Cerebellar nuclear complex (tissue), 1 donor: ENCODE measurements at places on chromosomes 13 and 19.

DNA sequence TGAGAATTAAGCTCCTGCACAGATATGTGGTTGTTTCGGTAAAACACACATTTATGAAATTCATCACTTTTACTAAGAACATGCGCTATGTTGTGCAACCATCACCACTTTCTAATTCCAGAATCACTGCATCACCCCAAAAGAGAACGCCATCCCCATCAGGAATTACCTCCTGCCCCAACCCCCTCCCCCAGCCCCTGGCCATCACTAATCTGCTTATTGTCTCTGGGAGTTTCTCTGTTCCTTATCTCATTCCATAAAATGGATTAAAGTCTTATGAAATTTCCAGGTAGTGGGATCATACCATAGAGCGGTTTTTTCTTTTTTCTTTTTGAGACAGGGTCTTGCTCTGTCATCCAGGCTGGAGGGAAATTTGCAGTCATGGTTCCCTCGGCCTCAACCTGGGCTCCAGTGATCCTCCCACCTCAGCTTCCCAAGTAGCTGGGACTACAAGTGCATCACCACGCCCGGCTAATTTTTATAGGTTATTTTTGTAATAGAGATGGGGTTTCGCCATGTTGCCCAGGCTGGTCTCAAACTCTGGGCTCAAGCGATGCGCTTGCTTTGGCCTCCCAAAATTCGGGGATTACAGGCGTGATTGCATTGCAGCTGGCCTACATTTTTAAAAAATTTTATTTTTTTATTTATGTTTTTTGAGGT lies 3.5 kb downstream of the ZSCAN5B start:
- no peak for DNase-seq

DNA sequence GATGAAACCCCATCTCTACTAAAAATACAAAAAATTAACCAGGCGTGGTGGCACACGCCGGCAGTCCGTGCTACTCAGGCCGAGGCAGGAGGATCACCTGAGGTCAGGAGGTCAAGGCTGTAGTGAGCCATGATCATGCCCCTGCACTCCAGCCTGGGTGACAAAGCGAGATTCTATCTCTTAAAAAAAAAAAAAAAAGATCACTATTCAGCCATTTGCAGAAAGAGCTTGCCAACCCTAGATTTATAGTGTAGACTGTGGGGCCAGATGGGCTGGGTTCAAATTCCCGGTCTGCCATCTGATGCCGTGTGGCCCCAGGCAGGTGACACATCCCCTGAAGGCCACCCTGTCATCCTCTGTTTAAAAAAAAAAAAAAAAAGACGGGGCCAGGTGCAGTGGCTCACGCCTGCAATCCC lies 28.9 kb downstream of the SMIM24 start:
- DNase-seq = no peak

DNA sequence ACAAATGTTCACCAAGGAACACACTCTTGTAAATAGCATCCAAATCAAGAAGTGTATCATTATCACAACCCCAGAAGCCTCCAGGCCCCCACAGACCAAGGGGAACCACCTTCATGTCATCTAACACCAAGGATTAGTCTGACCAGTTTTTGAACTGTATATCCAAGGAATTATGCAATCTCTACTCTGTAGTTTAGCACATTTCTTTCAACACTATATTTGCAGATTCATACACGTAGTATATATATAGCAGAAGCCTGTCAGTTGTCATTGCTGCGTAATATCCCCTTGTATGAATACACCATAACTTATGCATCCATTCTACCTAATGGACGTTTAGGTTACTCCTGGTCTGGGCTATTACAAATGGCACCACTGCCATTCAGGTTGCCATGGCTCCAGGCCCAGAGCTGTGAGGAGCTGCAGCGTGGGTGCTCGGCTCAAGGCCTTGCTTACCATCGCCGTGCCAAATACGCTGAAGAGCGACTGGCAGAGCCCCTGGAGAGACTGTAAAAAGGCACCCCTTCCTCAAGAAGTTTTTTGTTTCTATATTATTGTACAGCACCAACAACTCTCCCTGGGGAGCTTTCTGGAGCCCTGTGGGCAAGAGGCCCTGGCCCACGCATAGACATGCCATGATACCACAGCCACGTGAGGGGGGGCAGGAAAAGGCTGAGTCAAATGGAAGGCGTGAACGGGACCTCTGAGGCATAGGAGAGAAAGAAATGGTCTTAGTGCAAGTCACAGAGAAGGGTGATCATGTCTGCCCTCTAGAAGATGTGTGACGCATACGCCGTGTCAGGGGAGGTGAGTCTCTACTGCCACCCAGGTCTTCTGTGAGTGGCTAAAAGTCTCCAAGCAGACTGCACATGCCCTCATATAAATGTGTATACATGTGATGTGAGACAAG lies 10.8 kb downstream of the LATS2 start:
- no peak for DNase-seq

GRCh38 chr19:34357431-34357830 lies 7.6 kb upstream of the GPI start:
- no peak for DNase-seq

GRCh38 chr19:29858000-29858596 lies 46.3 kb downstream of the CCNE1 start:
- no peak for DNase-seq

DNA sequence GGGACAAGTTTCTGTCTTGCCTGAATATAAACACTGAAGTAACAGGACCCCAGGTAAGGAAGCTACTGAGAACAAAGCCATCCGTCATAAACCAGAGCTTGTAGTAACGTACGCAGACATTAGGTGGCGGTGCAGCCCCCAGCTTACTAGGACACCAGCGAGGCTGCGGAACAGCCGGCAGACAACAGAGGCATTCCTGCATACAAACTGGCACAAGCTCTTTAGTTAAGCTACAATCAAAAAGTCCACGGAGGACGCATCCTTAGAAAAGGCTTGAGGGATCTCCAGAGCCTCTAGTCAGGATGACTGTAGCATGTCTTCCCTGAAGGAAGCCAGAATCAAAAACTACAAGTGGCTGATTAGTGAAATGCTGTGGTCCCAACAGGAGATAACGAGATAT lies 26.2 kb downstream of the ZNF160 start:
- peak; percentile 42 for DNase-seq

DNA sequence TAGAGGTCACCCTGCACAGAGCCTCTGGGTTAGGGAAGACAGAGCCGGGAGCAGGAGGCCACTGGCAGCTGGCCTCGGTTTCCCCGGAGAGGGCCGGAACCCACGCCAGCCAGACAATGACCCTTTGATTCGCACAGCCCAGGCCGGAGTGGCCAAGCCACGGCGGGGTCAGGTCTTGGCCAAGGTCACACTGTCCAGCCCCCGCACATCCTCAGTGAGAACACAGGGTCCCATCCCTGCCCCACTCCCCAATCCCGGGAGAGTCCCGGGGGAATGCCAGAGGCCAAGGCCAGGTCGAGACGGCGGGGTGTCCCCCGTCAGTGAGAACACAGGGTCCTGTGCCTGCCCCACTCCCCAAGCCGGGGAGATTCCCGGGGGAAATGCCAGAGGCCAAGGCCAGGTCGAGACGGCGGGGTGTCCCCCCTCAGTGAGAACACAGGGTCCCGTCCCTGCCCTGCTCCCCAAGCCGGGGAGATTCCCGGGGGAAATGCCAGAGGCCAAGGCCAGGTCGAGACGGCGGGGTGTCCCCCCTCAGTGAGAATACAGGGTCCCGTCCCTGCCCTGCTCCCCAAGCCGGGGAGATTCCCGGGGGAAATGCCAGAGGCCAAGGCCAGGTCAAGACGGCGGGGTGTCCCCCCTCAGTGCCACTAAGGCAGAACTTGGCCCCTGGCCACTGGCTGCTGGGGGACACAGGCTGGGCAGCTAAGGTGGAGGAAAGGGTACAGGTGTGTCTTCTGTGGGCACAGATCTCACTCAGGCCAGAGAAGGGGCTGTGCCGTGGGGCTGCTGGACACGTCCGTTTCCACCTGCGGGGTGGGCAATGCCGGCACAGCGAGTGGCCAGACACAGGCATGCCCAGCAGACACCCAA lies 1.7 kb upstream of the FSTL3 start:
- DNase-seq = no peak

- DNase-seq = no peak
These were observed 10.6 kb upstream of the EHD2 start for GRCh38 chr19:47702671-47703070.

- no peak for DNase-seq
These were observed 10.0 kb upstream of the CEBPG start for GRCh38 chr19:33363476-33363875.

GRCh38 chr13:75357576-75358289 lies 124.2 kb downstream of the TBC1D4 start:
- peak; percentile 21 for DNase-seq

- no peak for DNase-seq
These were observed 17.8 kb upstream of the LGALS16 start for GRCh38 chr19:39637891-39638290.

- no peak for DNase-seq
These were observed 178.3 kb upstream of the RFC3 start for GRCh38 chr13:33639626-33640080.

DNA sequence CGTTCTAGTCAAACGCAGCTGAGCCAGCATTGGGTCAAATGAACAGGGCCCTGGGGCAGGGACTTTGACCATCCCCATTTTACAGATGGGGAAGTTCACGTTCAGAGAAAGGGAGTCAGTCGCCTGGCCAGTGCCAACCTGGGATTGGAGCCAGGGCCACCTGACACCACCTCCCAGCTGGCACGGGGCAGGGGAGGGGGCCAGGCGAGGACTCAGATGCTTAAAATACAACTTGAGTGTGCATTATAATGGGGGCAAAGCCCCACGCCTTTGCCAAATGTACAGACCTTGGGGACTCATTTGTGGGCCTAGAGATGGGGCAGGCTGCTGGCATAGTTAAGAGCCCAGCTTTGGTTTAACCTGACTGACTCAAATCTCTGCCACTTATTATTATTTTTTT lies 14.6 kb downstream of the PRR12 start:
- DNase-seq = no peak

DNA sequence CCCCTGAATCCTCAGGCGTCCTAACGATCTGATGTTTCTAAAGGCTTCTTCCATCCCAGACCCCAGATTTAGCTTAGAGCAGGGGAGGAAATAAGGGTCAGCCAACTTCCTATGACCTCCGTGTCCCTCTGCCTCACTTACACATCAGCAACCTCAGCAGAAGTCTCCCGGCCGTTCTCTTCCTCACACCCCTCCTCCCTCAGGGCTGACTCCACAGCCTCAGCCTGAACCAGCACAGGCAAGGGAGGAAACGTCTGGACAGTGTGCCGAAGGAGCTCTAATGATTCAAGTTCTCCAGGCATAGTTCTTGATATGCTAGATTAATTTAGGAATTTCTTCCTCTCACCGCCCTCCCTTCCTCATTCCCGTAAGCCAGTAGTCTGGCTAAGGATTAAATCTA lies 121.4 kb downstream of the NUFIP1 start:
- DNase-seq = no peak

DNA sequence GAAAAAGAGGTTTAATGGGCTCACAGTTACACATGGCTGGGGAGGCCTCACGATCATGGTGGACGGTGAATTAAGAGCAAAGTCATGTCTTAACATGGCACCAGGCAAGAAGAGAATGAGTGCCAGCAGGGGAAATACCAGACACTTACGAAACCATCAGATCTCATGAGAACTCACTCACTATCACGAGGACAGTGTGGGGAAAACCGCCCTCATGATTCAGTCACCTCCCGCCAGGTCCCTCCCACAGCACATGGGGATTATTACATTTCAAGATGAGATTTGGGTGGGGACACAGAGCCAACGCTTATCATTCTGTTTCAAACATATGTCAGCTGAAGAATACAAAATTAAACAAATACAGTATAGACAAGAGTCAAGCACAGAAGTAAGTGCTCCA lies 165.1 kb downstream of the PCCA start:
- DNase-seq = no peak

- DNase-seq = no peak
These were observed 763.1 kb upstream of the SLITRK1 start for GRCh38 chr13:84645196-84646012.

- DNase-seq = no peak
These were observed 9.0 kb downstream of the PTH2 start for GRCh38 chr19:49414256-49414655.

GRCh38 chr13:35474496-35475211 lies 1.8 kb downstream of the MAB21L1 start:
- no peak for DNase-seq

- no peak for DNase-seq
These were observed 12.5 kb upstream of the ACTN4 start for GRCh38 chr19:38634757-38635482.

DNA sequence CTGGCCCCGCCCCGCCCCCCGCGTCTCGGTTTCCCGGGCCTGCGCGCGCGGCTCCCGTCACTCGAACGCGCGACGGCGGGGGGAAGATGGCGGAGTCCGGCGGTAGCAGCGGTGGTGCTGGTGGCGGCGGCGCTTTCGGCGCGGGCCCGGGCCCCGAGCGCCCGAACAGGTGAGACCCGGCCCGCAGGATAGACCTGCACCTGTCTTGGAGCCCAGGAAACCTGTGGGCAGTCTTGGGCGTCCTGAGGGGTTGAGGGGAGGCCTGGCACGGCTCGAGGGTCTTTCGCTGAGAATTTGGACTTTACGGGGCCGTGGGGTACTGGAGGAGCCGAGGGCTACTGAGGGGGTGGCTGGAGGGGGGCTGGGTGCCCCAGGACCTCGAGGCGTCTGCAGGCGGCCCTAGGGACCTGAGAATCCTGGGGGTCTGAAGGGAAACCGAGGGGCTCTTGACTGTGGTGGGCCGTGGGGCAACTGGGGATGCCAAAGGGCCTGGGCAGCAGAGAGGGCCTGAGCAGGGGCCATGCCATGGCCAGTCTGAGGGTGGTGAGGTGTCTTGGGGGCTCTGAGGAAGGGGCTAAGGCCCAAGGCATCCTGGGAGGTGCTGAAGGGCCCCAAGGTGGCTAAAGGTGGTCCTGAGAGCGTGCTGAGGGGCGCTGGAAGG lies at the start of gene KLHL26:
Gene KLHL26 (plus strand): TSS at position 60 of the 661 bp plus-strand sequence. CDS start 27 bp downstream, at position 87.
- DNase-seq = no peak

- no peak for DNase-seq
These were observed 249.8 kb downstream of the NBEA start for GRCh38 chr13:35191883-35192282.

DNA sequence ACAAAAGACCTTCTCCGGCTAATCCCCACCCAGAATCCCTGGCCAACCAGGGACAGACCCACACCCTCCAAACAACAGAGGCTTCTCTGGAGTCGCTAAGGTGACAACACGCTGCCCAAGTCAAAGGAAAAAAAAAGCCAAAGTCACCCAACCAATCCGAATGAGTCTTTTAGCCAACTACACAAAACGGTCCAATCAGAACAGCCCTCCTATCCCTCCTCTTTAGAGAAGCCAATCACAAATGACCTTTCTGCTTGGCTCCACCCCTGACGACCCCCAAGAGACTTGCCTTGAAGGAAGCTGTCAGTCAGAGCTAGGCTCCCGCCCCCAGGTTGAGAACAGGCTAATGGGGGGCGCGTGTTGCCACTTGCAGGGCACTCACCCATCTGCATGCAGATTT lies 6.6 kb upstream of the FBXW9 start:
- DNase-seq = no peak

DNA sequence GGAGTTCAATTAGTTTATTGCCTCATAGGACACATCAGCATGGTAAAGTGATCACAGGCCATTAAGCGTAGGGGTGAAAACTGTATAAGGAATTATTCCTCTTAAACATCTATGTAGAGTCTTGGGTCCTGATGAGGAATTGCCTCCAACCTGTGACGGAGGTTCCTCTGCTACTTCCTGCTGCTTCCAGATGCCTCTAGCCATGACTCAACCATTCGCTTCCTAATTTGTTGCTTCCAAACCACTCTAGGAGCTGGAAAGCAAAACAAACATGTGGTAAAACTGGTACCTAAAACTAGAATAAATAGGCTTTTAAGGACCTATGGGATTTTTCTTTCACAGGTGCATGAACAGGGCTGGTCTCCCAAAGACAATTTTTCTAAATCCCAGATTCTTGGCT lies 253.8 kb downstream of the KLF12 start:
- no peak for DNase-seq

GRCh38 chr19:1168572-1169410 lies 5.3 kb downstream of the SBNO2 start:
- no peak for DNase-seq

- no peak for DNase-seq
These were observed 12.7 kb upstream of the KL start for GRCh38 chr13:33003458-33004019.
